ENCODE measurements at places on chromosomes 13 and 19.

- no peak for DNase-seq
These were observed 184.8 kb upstream of the PCDH20 start for GRCh38 chr13:61600360-61601033.

DNA sequence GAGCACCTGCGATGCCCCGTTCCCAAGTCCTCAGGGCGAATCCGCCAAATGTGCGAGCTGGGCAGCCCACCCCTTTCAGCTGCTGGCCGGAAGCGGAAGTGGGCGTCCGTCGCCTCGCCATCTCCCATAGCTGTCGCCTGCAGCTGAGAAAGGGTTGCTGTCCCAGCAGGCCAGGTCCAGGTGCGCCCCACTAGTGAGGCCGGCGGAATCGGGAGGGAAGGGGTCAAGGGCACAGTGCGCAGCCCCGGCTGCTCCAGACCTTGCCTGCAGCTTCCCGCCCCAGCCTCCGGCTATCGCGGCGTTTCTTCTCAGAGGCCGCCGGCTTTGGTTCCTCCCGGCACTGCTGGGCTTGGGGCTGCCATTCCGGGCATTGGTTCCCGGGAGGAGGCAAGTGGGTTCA lies at the start of gene ZNF177:
Gene ZNF177 (plus strand): TSS at position 109 of the 400 bp plus-strand sequence. CDS start 15,299 bp downstream, outside the sequence.
- no peak for DNase-seq

DNA sequence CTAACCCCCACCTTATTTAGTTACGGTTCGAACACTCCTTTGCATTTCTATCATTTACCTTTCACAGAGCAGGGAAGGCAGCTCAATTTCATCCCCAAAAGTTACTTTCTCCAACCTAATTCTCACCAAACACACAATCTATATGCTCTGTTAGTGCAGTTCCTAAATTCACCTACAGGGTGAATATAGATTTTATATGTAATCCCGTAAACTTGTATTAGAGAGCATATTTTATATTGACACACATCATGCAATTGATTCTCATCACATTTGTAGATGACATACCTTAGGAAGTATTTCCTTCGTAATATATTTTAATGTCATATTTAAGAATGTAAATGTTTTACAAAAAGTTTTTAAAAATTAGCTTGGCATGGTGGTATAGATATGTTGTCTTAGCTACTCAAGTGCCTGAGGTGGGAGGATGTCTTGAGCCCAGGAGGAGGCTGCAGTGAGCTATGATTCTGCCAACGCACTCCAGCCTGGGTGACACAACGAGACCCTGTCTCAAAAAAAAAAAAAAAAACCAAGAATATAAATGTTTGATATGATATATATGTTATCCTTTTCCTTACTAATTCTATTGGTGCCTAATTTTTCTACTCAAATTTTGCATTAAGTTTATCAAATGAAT lies 57.3 kb upstream of the TNFRSF19 start:
- DNase-seq: no peak

- DNase-seq: no peak
These were observed 19.7 kb downstream of the CEACAM16 start for GRCh38 chr19:44718441-44719261.

GRCh38 chr13:97911311-97912138 lies 42.0 kb upstream of the IPO5 start:
- peak; percentile 3 for DNase-seq

GRCh38 chr19:22519152-22519551 lies 97.0 kb upstream of the ZNF98 start:
- no peak for DNase-seq

GRCh38 chr13:105035092-105035491 lies 1500.4 kb downstream of the EFNB2 start:
- no peak for DNase-seq

GRCh38 chr13:100552755-100553154 lies 35.8 kb downstream of the GGACT start:
- DNase-seq: no peak

- no peak for DNase-seq
These were observed 2.1 kb upstream of the RAVER1 start for GRCh38 chr19:10335352-10335985.

GRCh38 chr19:10364644-10365043 lies 15.7 kb downstream of the TYK2 start:
- DNase-seq: no peak

DNA sequence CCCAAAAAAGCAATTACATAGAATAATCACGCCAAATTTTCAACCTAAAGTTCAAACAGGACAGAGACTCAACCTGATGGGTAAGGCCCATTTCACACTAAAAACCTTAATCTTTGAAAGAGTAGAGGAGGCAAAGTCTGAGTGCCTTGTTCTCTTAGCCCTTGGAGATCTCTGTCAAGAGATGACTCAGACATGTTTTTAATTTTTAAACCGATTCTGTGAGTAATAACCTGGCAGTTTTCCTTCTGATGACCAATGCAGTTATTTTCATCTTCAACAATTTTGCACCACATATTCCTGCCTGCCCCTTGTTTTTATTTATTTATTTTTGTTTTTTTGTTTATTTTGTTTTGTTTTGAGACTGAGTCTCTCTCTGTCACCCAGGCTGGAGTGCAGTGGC lies 11.5 kb upstream of the TNFSF9 start:
- DNase-seq: no peak

DNA sequence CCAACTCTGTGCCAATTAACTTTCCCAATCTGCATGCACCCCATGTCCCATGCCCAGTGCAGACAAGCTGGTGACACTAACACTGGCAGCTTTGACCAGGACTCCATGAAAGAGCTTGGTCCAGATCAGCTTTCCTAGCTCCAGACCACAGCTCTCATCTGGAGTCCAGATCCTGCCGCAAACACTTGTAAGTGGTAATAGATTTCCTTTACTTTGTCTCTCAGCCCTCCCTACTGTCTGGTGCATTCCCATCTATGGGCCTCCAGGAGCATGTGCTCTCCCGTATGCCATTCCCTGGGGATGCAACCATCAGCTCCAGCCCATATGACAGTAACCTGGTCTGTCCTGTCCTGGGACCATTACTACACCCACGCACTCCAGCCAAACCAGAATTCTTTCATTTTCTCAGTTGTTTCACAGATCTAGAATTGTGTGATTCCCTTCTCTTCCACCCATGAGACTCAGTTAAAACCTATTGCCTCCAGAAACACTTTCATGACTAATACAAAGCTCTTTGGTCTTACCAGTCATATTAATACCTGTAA lies 4.9 kb upstream of the STARD13 start:
- no peak for DNase-seq

- DNase-seq: no peak
These were observed 3.6 kb downstream of the RRAS start for GRCh38 chr19:49636233-49636932.

GRCh38 chr13:67557642-67558241 lies 327.6 kb upstream of the PCDH9 start:
- DNase-seq: no peak

Data from activated naive CD4-positive, alpha-beta T cell treated with Interleukin-2 at 50 U/mL for 16 hours (primary cell).